ENCODE measurements at places on chromosomes 3 and 15.

DNA sequence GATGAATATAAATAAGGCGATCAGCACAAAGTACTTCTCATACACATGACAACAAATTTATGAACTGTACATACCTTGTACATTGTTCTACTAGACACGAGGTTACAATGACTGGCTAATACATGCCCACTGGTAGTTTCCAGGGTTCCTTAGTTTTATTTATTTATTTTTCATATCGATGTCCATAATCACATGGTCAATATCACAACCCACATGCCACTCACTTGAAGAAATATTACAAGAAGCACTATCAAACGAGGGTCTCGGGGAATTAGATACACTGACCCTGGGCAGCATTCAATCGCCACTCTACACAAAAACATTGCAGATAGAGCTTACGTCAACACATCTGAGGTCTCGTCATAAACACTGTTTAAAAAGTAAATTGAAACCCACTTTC, 21.2 kb upstream of the WNT5A start:
- no peaks in the 10 kb centered on the region for H3K27me3 ChIP-seq
- H3K36me3 ChIP-seq = no peaks in the 10 kb centered on the region
- no peaks in the 10 kb centered on the region for H3K4me1 ChIP-seq

DNA sequence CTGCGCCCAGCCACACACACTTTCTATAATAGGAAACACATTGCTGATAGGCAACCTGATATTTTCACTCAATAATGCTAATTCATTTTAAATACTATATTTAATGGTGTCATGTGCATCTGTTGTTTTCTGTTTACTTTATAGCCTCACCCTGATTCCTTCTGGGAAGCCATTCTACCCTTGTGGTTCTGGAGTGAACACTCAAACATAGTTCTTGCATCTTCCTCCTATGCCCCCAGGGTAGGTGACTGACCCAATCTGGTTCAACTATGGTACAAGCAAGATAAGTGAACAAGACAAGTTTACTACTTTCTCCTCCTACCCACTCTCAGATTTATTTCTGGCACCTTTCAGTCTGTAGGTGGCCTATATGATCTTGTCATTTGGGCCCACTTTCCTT, 4.3 kb upstream of the SCG3 start:
- H3K27ac ChIP-seq = no peak overlapping the region
- no peak overlapping the region for H3K4me3 ChIP-seq
- peaks cover 44% of the 10 kb centered on the region for H3K27me3 ChIP-seq
- peaks cover 2% of the 10 kb centered on the region for H3K36me3 ChIP-seq

DNA sequence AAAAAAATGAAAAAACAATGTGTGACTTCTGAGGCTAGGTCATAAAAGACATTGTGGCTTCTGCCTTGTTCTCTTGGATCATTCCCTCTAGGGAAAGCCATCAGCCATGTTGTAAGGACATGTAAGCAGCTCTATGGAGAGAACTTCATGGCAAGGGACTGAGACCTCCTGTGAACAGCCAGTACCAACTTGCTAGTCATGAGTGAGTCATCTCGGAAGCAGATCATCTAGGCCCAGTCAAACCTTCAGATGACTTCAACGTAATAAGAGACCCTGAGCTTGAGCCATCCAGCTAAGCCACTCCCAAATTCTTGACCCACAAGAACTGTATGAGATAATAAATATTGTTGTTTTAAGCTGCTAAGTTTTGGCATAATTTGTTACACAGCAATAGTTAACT, 4.9 kb downstream of the MON1A start:
- H3K27me3 ChIP-seq = no peaks in the 10 kb centered on the region
- H3K36me3 ChIP-seq = peaks cover 5% of the 10 kb centered on the region
- DNase-seq = no peak
- H3K4me1 ChIP-seq = peaks cover 21% of the 10 kb centered on the region

DNA sequence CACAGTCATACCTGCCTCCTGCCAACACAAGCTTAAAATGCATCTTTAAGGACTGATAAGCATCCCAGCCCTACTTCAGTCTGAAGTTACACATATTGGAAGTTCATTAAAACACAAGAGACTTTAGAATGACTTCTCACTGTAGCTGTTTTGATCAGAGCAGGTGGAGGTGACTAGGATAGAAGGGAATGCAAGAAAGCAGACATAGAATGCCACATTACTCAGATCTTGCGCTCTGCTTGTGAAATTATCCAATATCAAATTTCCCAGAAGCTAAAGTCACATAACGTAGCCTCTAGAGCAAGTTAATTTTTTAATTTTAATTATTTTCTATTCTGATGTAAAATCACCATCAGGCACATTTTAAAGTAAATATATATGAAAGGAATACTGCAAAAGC, 306.5 kb downstream of the PLOD2 start:
- H3K27me3 ChIP-seq = no peaks in the 10 kb centered on the region
- no peak overlapping the region for H3K4me3 ChIP-seq
- H3K4me1 ChIP-seq = no peaks in the 10 kb centered on the region
- H3K27ac ChIP-seq = no peak overlapping the region
- H3K36me3 ChIP-seq = no peaks in the 10 kb centered on the region

- DNase-seq = no peak
- H3K4me1 ChIP-seq = peaks cover 15% of the 10 kb centered on the region
- H3K27me3 ChIP-seq = no peaks in the 10 kb centered on the region
- H3K27ac ChIP-seq = peak overlapping the region; percentile 37
- H3K36me3 ChIP-seq = peaks cover 34% of the 10 kb centered on the region
Measured at GRCh38 chr3:197820550-197821335, 29.7 kb downstream of the LRCH3 start.

GRCh38 chr3:18888370-18888769, 259.9 kb upstream of the KCNH8 start:
- peaks cover 13% of the 10 kb centered on the region for H3K4me1 ChIP-seq
- H3K4me3 ChIP-seq = no peak overlapping the region
- H3K27ac ChIP-seq = no peak overlapping the region
- H3K27me3 ChIP-seq = peaks cover 69% of the 10 kb centered on the region
- peaks cover 2% of the 10 kb centered on the region for H3K36me3 ChIP-seq
- no peak for DNase-seq

GRCh38 chr3:108662142-108662738, 72.7 kb downstream of the DZIP3 start:
- peaks cover 9% of the 10 kb centered on the region for H3K36me3 ChIP-seq
- peaks cover 11% of the 10 kb centered on the region for H3K4me1 ChIP-seq
- DNase-seq = no peak
- H3K27me3 ChIP-seq = no peaks in the 10 kb centered on the region
